ENCODE measurements at places on chromosomes 3 and 15.

DNA sequence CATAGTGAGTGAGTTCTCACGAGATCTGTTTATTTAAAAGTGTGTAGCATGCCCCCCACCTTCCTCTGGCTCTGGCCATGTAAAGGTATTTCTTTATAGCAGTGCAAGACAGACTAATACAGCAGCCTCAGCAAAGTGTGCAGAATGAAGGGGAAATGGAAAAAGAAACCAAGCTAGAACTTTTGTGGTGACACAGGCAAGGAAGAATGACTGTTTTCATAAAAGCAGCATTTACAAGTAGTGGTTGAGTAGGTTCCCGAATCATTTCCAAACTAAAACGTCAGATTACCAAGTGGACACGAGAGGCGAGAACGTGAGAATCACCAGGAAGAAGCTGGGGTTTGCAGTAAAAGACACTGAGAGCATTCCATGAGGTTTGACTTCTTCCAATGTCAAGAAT lies 100.2 kb upstream of the AKAP13 start:
- DNase-seq, result no peak

- no peak for DNase-seq
These were observed 64.6 kb upstream of the ATP2C1 start for GRCh38 chr3:130828948-130829947.

DNA sequence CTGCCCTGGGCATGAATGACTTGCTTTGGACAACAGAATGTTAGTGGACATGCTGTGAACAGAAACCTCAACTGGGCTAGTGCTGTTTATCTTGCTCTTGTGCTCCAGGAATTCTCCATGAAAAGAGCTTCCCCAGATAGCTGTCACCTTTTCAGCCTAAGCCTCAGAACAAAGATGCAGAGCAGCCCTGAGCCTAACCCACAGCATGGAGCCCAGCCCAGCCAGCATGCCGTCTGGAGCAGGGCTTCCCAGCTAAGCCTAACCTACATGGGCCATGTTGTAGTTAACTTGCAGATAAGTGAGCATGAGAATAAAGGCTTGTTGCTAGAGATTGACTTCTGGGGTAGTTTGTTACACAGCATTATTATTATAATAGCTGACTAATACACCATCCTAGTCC lies 48.9 kb downstream of the SCN5A start:
- DNase-seq, result no peak

- DNase-seq, result no peak
These were observed at the start of gene CCDC33 for GRCh38 chr15:74235962-74236361. CCDC33 (plus strand) TSS chr15:74236326; CDS start chr15:74236720, 394 bp downstream.

Measured in skeletal muscle cell (primary cell).